ENCODE measurements at places on chromosomes 7 and 10.

GRCh38 chr7:38123494-38123893, 54.6 kb upstream of the STARD3NL start:
- no peak for DNase-seq

DNA sequence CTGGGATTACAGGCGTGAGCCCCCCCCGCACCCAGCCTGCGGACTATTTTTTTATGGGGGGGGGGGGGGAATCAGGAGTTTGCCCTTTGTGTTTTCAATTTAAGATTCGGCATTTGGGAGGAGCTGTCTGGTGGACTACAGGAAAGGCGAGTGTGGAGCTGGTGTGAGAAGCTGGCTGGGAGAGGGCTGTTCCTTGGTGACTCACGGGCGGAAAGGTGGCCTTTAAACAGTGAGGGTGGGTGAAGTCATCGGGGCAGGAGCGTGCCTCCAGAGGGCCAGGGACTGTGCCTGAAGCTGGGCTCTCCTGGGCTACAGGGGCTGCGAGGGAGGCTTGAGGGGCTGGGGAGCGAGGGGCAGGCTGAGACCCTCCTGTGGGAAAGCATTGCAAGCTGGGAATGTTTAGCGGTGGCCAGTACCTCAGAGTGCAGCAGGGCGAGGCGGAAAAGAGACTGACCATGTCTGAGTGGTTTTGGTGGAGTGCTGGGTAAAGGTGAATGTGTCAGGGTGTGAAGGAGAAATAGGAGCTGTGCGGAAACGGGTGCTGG, 39.7 kb upstream of the ZNF32 start:
- DNase-seq, result no peak

GRCh38 chr7:106767078-106767477, 98.0 kb upstream of the PIK3CG start:
- DNase-seq, result no peak

DNA sequence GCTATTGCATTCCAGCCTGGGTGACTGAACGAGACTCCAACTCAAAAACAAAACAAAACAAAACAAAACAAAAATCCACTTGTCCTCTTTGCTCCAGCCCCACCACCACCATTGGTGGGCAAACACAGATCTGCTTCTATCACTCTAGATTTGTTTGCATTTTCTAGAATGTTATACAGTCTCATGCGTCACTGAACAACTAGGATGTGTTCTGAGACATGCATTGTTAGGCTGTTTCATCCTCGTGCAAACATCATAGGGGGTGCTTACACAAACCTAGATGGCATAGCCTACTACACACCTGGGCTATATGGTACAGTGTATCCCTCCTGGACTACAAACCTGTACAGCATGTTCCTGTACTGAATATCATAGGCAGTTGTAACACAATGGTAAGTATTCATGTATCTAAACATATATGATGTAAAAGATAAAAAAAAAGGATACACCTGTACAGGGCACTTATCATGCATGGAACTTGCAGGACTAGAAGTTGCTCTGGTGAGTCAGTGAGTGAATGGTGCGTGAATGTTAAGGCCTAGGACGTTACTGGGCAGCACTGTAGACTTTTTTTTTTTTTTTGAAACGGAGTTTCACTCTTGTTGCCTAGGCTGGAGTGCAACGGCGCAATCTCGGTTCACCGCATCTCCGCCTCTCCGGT, 45.3 kb downstream of the BTBD16 start:
- DNase-seq, result no peak

DNA sequence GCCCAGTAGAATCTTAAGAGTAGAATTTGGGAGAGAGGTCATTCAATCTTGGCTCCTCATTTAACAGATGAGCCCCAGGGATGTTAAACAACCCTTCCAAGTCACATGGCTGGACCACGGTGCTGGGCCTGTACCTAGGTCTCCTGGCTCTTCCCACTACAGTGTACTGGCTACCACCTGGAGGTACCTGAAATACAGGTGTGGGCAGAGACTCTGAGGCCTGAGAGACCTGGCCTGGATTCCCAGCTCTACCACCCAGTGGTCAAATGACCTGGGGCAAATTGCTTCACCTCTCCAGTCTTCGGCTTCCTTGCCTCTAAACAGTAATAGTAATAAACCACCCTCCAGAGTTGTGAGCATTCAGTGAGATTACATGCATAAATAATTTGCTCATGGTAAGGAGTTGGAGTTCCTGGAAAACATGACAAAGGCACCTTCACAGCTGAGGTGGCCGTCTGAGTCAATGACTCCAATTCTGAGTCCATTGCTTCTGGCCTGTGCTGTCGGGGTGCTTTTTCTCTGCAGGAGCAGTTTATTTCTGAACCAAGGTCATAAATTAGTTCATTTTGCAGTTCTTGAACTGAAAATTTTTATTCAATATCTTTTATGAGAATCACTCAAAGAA, 2.7 kb downstream of the GOT1 start:
- no peak for DNase-seq

GRCh38 chr10:4167216-4167615, 382.2 kb upstream of the KLF6 start:
- DNase-seq, result no peak

GRCh38 chr7:84219310-84219709, 24.7 kb upstream of the SEMA3A start:
- DNase-seq, result no peak

DNA sequence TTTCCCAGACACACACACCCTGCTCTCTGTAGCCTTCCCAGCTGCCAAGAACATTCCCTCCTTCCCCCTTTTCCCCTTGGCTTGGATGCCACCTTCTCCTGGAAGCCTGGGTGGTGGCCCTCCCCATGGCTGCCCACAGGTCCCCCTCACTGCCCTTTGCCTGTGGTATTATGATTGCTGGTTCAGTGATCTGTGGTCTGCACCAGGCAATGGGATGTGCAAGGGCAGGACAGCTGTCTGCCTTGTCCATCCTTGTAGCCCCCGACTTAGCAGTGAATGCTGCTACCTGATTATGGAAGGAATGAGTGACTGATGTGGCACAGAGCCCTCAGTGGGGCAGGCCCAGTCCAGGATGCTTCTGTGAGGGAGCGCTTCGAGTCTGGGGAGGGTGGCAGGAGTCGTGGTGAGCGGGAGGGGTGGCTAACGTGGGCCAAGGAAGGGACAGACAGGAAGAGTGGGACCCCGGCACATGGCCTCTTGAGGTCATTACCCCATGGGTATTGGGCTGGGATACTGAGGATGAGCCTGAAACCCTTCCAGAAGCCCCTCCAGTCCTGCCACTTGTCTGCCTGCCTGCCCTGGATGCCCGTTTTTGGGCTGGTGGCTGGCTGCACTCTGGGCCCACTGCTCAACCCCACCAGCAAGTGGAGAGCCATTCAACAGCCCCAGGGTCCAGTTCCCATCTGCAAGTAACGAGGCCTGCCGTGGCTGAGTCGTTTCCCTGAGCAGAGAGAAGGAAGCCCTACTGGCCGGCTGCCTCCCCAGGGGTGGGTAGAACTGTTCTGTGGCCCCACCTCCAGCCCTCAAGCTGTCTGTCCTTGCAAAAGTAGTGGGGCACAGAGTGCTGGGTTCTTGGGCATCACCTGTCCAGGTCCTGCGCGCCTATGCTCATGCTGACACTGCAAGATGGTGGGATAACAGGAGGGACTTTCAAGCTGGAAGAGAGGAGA, 8.8 kb downstream of the CHST3 start:
- no peak for DNase-seq
